ENCODE measurements at places on chromosomes 3 and 15.

DNA sequence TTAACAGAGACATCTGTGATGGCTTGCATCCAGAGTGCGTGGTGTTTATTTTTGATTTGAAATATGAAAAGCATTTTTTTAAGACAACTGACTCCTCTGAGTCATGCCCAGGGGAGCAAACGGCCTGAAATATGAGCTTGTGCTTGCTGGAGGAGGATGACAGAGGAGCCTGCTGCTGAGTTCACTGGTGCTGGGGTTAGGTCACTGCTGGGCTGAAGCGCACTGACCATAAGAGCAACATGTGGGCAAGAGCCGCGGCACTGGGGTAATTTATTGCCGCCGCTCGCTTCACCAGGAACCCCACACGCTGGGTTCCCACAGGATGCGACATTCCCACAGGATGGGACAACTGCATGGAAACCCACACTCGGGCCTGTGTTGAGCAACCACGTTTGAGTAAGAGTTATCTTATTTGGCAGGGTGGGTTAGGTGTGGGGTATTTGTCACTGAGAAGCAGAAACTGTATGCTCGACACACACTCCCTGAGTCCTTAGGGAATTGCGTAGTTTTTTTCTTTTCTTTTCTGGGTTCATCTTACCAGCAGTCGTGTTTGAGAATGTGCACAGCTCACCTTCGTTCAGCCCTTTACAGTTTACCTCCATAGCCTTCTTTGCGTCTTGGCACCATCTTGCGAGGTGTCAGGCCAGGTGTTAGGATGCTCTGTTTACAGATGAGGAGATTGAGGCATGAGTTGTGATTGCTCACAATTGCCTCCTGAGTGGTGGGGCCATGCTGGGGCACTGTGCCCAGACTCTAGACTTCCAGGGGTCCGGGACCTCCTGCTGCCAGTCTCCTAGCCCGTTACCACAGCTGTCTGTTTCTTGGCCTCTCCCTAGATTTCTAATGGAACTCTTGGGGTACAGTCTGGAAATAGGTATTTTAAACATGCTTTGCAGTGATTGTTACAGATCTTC, 60.4 kb downstream of the SMAD3 start:
- DNase-seq, result no peak
- H3K36me3 ChIP-seq, result peaks cover 20% of the 10 kb centered on the region

GRCh38 chr15:25172691-25173090, 217.9 kb downstream of the SNRPN start:
- no peak for DNase-seq
- no peaks in the 10 kb centered on the region for H3K4me1 ChIP-seq
- no peak overlapping the region for H3K27ac ChIP-seq

DNA sequence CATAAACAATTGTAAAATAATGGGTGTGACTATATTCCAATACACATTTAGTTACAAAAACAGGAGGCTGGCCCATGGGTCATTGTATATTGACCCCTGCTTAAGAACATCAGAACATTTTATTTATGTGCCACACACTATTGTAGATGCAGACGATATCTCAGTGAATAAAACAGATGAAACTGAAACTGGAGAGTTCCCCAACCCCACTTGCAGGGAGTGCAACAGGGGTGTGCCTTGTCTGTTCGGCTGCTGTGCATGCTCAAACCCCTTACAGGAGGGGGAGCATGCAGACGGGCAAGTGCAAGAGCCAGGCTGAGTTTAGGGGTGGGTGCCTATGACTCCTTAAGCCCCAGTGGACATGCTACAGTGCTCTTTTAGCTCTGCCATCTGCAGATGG, 509.6 kb downstream of the IGSF11 start:
- DNase-seq, result no peak
- H3K4me3 ChIP-seq, result no peak overlapping the region
- no peaks in the 10 kb centered on the region for H3K36me3 ChIP-seq
- peaks cover 15% of the 10 kb centered on the region for H3K4me1 ChIP-seq
- H3K27ac ChIP-seq, result no peak overlapping the region

GRCh38 chr3:73633916-73634344, 9.2 kb upstream of the PDZRN3 start:
- no peaks in the 10 kb centered on the region for H3K36me3 ChIP-seq
- H3K4me3 ChIP-seq, result no peak overlapping the region
- H3K27me3 ChIP-seq, result no peaks in the 10 kb centered on the region
- no peak overlapping the region for H3K27ac ChIP-seq
- H3K4me1 ChIP-seq, result no peaks in the 10 kb centered on the region
- no peak for DNase-seq

- peaks cover 18% of the 10 kb centered on the region for H3K36me3 ChIP-seq
- H3K4me3 ChIP-seq, result no peak overlapping the region
- no peaks in the 10 kb centered on the region for H3K27me3 ChIP-seq
- peak; percentile 62 for DNase-seq
Observed at GRCh38 chr15:89171136-89172072, 50.0 kb downstream of the RLBP1 start.

DNA sequence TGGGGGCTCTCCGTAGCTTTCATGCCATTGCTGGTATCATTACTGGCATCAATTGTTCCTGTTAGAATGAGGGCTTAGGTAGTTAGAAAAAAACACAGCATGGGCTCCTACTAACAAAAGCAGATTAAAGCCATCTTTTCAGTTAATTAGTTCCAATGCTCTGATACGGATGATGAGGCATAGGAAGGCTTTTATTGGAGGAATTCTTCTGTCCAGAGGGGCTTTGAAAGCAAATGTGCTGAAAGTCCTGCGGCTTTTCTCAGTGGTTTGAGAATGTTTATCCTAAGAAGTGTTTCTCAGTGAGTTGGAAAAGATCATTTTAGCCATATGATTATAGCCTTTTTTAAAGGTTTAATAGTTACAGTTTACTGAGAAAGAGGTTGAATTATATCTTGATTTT, 198.5 kb downstream of the THSD4 start:
- no peaks in the 10 kb centered on the region for H3K4me1 ChIP-seq
- no peak for DNase-seq
- no peaks in the 10 kb centered on the region for H3K36me3 ChIP-seq
- H3K27ac ChIP-seq, result no peak overlapping the region

DNA sequence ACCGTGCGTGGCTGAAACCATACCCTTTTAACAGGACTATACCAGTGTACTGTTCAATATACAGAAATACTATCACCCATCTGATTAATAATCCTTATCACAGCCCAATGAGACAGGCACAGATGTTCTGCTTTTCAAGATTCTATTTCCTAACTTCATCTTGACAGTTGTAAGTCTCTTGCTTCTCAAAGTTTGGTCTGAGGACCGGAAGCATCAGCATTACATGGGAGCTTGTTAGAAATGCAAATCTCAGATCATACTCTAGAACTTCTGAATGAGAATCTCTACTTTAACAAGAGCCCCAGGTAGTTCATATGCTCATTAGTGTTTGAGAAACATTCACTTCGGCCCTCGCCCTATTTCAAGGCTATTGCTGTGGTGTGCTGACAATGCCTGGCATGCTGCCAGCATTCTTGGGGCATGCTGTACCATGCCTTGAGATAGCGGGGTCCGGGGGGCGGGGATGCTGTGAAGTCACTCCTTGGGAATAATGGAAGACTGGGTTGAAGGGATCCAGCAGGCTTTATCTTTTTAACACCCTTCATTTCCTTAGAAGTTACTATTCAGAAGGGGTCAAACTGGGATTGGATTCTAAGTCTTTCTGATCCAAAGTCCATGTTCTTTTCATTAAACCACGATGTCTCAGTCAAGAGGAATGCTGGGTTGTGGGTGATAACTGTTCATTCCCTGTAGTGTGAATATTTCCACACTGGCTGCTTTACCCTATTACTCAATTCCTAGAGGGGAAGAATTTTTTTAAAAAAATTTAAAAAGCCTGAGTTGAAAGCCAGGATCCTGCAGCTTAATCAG, 194.7 kb downstream of the LPP start:
- no peak overlapping the region for H3K27ac ChIP-seq
- H3K27me3 ChIP-seq, result no peaks in the 10 kb centered on the region
- no peak overlapping the region for H3K4me3 ChIP-seq
- peaks cover 2% of the 10 kb centered on the region for H3K36me3 ChIP-seq
- peak; percentile 58 for DNase-seq

DNA sequence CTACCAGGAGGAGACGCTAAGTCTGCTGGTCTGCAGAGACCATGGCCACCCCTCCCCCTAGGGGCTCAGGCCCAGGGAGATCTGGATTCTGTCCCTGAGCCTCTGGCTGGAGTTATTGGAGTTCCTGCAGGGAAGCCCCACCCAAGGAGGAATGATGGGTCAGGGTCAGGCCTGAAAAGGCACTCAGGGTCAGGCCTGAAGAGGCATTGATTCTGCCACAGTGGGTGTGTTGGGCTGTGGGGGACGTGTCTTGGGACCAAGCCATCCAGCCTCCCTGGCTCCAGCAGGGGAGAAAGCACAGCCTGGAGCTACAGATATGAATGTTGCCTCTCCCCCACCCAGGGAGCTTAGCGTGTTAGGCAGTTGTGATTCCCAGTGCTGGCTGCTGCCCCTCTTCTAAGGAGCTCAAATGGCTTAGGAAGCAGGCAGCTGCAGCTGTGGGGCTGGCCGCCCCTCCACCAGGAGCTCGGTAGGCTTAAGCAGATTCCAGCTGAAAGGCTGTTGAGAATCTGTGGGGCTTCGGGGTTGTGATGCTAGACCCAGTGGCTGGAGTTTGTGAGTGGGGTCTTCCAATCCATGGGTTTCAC, 176.7 kb downstream of the CHL1 start:
- H3K27ac ChIP-seq, result no peak overlapping the region
- H3K4me3 ChIP-seq, result no peak overlapping the region
- DNase-seq, result no peak
- H3K36me3 ChIP-seq, result no peaks in the 10 kb centered on the region

- H3K4me3 ChIP-seq, result no peak overlapping the region
- no peak overlapping the region for H3K27ac ChIP-seq
- no peaks in the 10 kb centered on the region for H3K27me3 ChIP-seq
- no peaks in the 10 kb centered on the region for H3K36me3 ChIP-seq
- no peak for DNase-seq
Observed at GRCh38 chr3:14227856-14228255, 49.2 kb downstream of the LSM3 start.

- peaks cover 66% of the 10 kb centered on the region for H3K36me3 ChIP-seq
- no peak for DNase-seq
- no peak overlapping the region for H3K4me3 ChIP-seq
- H3K27me3 ChIP-seq, result no peaks in the 10 kb centered on the region
Observed at GRCh38 chr15:73585871-73586654, 47.1 kb downstream of the NPTN start.

DNA sequence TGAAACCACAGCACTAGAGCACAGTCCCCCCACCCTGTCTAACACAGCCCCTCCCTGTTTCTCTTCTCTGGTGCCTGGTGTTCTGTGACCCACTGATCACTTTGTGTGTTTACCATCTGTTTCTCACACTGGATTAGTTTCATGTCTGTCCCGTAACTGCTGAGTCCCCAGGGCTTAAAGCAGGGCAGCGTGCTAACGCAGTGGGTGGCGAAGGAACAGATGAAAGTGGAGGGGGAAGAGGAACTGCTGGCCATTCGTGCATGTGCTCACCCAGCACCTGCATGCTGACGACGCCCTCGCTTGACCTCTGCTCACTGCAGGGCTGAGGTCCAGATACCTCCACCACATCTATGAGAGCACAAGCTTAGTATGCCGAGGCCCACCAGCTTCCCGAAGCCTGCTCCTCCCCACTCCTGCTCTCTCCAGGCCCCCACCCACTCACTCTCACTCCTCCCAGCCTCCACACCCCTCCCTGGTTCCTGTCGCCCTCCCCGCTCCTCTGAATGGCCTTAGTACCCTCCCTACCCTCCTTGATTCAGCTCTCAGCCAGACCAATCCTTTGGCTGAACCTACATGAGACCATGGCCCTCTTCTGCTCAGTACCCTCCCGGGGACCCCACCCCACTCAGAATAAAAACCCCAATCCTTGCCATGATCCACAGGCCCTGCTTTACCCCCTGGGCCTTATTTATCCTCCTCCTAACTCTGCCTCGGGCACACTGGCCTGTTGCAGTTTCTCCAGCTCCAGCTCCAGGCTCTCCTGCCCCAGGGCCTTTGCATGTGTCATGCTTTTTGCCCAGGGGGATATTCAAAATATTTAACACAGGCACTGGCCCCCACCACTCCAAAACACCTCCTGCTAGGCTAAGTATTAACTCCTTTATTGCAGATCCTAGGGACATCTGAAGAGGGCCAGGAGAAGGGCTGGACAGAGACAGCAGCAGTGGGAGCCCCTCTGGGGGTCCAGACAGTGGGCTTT, 15.1 kb upstream of the IQSEC1 start:
- no peaks in the 10 kb centered on the region for H3K36me3 ChIP-seq
- DNase-seq, result no peak
- H3K4me1 ChIP-seq, result peaks cover 17% of the 10 kb centered on the region
- H3K27ac ChIP-seq, result no peak overlapping the region
- H3K4me3 ChIP-seq, result no peak overlapping the region
- no peaks in the 10 kb centered on the region for H3K27me3 ChIP-seq

- no peaks in the 10 kb centered on the region for H3K27me3 ChIP-seq
- H3K4me3 ChIP-seq, result no peak overlapping the region
- DNase-seq, result no peak
- H3K27ac ChIP-seq, result no peak overlapping the region
Observed at GRCh38 chr3:175246766-175247165, 387.6 kb downstream of the NAALADL2 start.

DNA sequence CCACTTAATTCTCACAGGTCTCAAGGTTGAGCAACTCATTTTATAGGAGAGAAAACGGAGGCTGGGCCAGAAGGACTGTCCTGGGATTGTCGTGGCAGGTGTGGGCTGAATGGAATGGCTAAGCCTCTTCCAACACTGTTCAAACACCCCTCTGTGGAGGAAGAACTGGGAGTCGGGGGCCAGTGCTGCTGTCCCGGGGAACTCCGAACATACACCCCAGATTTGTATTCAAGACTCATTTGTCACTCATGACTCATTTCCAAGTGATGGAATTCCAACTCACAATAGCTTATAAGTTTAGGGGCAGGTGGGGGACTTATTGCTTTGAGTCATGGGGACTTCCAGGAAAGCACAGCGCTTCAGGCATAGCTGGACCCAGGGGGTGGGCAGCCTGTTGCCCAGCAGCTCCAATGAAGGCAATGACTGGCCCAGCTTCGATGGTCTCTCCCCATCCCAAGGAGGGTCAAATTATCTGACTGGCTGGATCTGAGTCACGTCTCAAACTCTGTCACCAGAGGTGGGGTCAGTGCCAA, 72.5 kb downstream of the TM2D3 start:
- H3K4me1 ChIP-seq, result peaks cover 17% of the 10 kb centered on the region
- H3K27me3 ChIP-seq, result peaks cover 10% of the 10 kb centered on the region
- H3K27ac ChIP-seq, result no peak overlapping the region
- H3K36me3 ChIP-seq, result no peaks in the 10 kb centered on the region

- H3K4me3 ChIP-seq, result no peak overlapping the region
- peaks cover 14% of the 10 kb centered on the region for H3K4me1 ChIP-seq
- no peaks in the 10 kb centered on the region for H3K36me3 ChIP-seq
- no peaks in the 10 kb centered on the region for H3K27me3 ChIP-seq
- H3K27ac ChIP-seq, result no peak overlapping the region
Observed at GRCh38 chr15:52359722-52360121, 64.1 kb upstream of the MYO5C start.

- H3K27me3 ChIP-seq, result no peaks in the 10 kb centered on the region
- peaks cover 35% of the 10 kb centered on the region for H3K4me1 ChIP-seq
- H3K4me3 ChIP-seq, result peak overlapping the region; percentile 90
- H3K27ac ChIP-seq, result peak overlapping the region; percentile 79
- H3K36me3 ChIP-seq, result no peaks in the 10 kb centered on the region
- peak; percentile 14 for DNase-seq
Observed at GRCh38 chr3:196712514-196713413, 587 bp downstream of the PIGX start.

- peak overlapping the region; percentile 76 for H3K27ac ChIP-seq
- no peak overlapping the region for H3K4me3 ChIP-seq
- H3K4me1 ChIP-seq, result peaks cover 59% of the 10 kb centered on the region
- H3K36me3 ChIP-seq, result peaks cover 15% of the 10 kb centered on the region
- DNase-seq, result no peak
Observed at GRCh38 chr3:53171827-53172505, 11.0 kb downstream of the PRKCD start.

- no peaks in the 10 kb centered on the region for H3K36me3 ChIP-seq
- H3K27me3 ChIP-seq, result no peaks in the 10 kb centered on the region
- no peak overlapping the region for H3K4me3 ChIP-seq
- no peaks in the 10 kb centered on the region for H3K4me1 ChIP-seq
Observed at GRCh38 chr3:139587797-139588196, 48.3 kb upstream of the RBP1 start.
